ENCODE measurements at places on chromosomes 13 and 19.

- DNase-seq, result no peak
Measured at GRCh38 chr13:71912524-71912923, 45.5 kb upstream of the DACH1 start.

GRCh38 chr19:1911995-1912394, 6.8 kb downstream of the ADAT3 start:
- no peak for DNase-seq

GRCh38 chr13:82323101-82323500, 1559.2 kb downstream of the SLITRK1 start:
- no peak for DNase-seq

DNA sequence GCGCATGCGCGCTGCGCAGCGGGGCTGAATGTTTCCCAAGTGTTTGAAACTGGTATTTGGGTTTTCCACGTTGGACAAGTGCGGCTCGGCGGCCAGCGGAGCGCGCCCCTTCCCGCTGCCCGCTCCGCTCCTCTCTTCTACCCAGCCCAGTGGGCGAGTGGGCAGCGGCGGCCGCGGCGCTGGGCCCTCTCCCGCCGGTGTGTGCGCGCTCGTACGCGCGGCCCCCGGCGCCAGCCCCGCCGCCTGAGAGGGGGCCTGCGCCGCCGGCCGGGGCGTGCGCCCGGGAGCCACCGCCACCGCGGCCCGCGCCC, at the start of gene ING1:
Gene ING1, plus strand, starts transcription at position 59 of the 311 bp plus-strand sequence. CDS start 450 bp downstream, outside the sequence.
- DNase-seq, result no peak

DNA sequence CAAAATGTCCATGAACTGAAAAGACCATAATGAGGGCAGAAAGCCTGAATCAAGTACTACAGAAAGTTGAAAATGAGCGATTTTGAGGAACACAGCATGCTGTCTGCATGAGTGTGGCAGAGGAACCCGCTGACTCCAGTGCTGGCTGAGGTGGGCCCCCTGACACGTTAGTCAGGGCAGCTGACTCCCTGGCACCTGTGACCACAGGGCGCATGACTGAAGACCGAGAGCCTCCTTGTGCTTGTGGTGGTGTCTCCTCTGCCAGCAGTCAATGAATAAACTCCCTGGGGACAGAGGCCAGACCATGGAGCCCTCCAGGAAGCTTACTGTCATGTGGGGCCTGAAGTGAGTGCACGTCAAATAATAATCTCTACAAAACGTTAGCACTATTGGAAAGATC, 38.4 kb upstream of the VSTM2B start:
- DNase-seq, result no peak

DNA sequence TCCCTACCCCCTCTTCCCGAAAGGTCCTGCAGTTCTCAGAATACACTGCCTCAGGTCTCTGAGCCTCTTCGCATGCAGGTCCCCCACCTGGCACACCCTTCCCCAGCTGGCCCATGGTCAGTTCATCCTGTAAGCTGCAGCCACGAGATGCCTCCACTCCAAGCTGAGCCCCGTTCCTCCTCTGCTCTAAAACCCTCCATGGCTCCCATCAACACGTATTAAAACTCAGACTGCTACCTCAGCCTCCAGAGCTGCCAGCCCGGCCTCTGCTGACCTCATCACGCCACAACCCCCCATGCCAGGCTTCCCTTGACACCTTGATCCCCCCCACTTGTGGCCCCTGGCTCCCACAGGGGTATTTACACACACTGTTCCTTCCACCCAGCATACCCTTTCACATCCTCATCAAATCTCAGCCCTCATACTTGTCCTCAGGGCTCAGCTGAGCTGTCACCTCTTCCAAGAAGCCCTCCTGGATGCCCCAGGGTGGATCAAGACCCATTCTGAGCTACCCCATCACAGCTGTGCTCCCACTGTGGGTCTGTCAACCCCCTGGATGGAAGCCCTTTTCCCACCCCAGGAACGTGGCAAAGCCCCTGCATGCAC, 48.9 kb downstream of the PTPRS start:
- DNase-seq, result no peak

DNA sequence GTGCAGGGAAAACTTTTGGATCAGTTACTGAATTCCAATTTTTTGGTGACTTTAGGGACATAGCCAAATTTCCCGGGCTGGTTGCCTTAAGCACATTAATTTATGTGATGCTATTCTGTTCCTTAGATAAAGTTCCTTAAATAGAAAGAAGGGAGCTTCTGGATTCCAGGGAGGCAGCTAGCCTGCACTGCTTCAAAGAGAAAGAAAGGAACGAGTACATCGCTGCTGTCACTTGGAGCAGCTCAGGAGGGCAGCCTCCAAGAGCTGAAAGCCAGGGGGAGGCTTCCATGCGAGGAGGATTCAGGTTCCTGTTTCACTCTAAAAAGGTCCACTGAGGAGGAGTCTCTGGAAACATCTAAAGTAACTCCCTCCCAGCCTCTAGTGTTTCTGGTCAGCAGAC, 55.7 kb downstream of the FAM124A start:
- DNase-seq, result no peak

GRCh38 chr13:45830121-45830520, 21.4 kb downstream of the SIAH3 start:
- no peak for DNase-seq

GRCh38 chr19:50432221-50433028, at the start of gene MYBPC2:
TSS of gene MYBPC2 (plus strand) at chr19:50432892. CDS start at chr19:50432954, 62 bp downstream.
- no peak for DNase-seq

- no peak for DNase-seq
Measured at GRCh38 chr19:33689868-33690267, 68.1 kb downstream of the CHST8 start.

- peak; percentile 17 for DNase-seq
Measured at GRCh38 chr19:52237771-52238400, 31.5 kb upstream of the ZNF766 start.

DNA sequence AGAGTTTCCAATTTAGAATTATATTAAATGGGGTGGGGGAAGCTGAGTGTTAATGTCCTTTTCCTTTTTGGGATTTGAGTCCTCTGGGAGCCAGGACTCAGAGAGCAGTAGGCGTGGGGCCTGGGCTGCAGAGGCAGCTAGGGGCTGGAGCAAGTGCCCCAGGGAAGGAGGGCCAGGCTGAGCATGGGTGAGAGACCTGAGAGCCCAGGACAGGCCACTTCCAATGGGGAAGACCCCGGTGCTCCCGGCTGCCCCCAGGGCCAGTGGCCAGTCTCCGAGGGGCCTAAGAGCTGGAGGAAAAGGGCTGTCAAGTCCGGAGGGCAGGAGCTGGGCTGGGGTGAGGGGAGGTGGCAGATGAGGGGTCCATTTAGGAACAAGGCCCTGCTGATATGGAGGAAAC, 371.5 kb downstream of the ZNF536 start:
- no peak for DNase-seq

DNA sequence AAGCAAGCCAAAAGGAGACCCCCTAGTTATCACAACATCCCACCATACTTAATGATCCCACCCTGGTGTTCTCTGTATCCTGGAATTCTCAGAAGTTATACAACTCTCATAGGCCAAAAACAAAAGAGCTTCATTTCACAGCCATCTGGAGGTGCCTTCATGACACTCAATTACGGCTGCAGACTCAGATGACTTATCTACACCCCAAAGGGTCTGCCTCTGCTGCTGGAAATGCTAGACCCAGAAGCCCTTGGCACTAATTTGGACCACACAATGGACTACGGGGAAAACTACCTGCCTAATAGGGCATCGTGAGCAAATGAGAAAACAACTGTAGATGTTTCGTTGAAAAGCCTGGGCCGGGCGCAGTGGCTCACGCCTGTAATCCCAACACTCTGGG, 40.2 kb downstream of the BRD4 start:
- no peak for DNase-seq

- no peak for DNase-seq
Measured at GRCh38 chr19:5333581-5334365, 6.8 kb downstream of the PTPRS start.

GRCh38 chr19:49749055-49749716, 13.9 kb downstream of the TSKS start:
- no peak for DNase-seq

DNA sequence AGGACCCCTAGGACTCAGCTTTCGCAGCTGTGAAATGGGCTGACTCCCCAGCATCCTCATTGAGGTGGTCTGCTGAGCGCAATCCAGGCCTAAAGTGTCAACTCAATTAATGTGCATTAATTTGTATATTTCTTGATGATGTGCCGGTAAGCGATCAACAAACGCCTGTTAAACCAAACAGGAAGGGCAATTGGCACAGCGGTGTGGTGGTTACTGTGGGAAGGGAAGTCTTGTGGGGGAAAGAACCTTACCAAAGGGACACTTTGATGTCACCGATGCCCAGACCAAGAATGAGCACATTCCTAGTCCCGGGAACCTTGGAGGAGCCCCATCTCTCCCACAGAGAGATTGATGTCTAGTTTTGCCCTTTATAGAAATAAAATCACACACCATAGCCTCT, 1.6 kb downstream of the JAK3 start:
- no peak for DNase-seq

DNA sequence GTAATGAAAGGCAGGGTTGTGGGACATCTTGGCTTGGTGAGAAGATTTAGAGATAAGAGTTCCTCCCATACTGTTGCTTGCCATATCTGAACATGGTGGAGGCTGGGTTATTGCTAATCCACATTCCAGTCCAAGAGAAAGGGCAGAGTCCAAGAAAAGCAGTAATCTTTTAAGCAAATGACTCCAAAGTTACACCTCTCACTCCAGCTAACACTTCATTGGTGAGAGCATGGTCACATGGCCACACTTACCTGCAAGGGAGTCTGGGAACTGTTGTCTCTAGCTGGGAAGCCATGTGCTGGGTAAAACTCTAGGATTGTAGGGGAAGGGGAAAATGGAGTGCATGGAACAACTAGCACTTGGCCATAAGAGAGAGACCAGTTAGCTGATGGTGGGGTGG, 5.6 kb downstream of the C19orf81 start:
- no peak for DNase-seq

DNA sequence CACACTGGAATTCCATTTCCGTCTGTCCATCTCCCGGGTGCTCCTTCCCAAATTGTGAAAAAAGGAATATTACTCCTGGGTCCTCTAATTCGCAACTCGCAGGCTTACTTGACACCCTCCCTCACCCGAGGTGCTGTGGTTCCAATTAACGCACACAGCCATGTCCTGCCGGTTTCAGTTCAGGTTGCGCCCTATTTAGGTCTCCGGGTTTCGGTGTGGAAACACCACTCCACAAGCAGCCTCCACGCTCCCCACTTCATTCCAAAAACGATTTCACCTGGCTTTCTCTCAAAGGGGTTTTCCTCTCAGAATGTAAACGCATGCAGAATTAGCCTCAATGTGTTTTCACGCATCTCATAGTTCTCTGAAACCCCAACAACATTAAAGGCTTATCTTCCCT, 37.9 kb downstream of the NAXD start:
- DNase-seq, result no peak

- DNase-seq, result no peak
Measured at GRCh38 chr19:2484178-2484937, 8.4 kb downstream of the GADD45B start.

- no peak for DNase-seq
Measured at GRCh38 chr19:39641773-39642172, 13.9 kb upstream of the LGALS16 start.

- no peak for DNase-seq
Measured at GRCh38 chr13:75512253-75512652, 25.4 kb downstream of the COMMD6 start.

GRCh38 chr13:111393221-111393790, 72.9 kb downstream of the TEX29 start:
- no peak for DNase-seq

- DNase-seq, result peak; percentile 84
Measured at GRCh38 chr19:21141787-21142464, at the start of gene ZNF431. TSS of gene ZNF431 (plus strand) at chr19:21142040. CDS start at chr19:21142184, 144 bp downstream.

DNA sequence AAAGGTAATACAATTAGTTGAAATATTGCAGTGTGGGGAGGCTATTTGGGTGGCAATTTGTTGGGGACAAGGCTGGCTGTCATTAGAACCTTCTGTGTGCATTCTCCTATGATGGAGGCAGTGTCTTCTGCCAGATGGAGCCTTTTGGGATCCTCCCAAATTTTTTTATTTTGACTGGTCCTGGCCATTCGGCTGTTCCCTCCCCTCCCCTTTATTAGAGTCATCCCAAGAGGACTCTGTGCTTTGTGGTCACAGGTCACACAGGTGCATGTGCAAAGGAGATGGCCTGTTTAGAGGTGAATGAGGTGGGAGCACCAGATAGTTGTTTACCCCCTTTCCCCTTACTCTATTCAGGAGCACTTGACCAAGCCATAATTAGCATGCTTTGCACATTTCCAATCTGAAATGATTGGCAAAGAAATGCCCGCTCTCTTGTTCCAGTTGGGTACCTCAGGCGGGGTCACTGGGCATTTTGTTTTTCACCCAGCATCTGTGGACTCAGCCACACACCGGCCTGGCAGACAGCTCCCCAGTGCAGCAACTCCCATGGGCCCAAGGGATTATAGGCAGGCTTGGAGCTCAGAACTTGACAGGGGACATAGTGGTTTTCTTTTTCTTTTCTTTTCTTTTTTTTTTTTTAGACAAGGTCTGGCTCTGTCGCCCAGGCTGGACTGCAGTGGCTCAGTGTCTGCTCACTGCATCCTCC, 19.8 kb downstream of the GATAD2A start:
- no peak for DNase-seq

GRCh38 chr13:97892717-97893116, 60.8 kb upstream of the IPO5 start:
- no peak for DNase-seq

DNA sequence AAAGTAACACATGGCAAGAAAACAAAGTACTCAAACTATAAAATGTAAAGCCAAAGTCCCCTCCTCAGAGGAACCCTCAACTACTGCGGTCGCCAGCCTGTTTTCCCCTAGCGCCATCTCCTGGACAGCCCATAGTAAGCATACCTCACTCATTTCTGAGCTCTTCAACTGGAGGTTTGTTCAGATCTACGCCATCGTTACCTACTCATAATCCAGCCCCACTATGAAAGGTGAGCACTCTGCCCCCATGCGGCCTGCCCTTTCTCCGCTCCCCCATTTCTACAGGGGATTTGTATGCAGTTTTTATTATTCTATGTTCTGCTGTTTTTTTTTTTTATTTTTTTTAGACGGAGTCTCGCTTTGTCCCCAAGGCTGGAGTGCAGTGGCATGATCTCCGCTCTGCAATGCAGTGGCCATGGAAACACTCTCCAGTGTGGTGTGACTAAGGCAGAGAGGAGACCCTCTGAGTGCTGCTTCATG, 26.2 kb downstream of the OPA3 start:
- DNase-seq, result peak; percentile 52

- DNase-seq, result no peak
Measured at GRCh38 chr19:7698583-7698982, 3.3 kb downstream of the FCER2 start.

DNA sequence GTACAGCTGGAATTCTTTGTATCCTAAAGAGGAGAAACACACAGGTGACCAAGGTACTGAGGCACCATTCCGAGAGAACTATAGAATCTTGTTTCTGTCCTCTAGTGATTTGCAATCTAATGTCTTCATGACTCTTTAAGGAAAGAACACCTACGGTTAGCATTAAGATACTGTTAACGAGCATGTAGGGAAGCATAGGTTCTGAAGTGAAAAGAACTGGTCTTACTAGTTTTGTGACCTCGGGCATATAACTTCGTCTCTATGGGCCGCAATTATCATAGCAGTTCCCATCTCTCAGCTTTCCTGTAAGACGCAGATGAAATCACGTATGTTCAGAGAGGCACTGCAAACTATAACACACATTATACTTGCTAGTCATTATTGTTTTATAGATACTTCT, 193.0 kb upstream of the NBEA start:
- DNase-seq, result no peak

- DNase-seq, result no peak
Measured at GRCh38 chr19:43739439-43740235, 15.1 kb downstream of the SMG9 start.

Measured in stimulated activated CD4-positive, alpha-beta T cell treated with anti-CD3 and anti-CD28 coated beads, Interleukin-4, amount 100 ng/mL, for 48 hours (primary cell).